ENCODE measurements at places on chromosomes 4 and X.

DNA sequence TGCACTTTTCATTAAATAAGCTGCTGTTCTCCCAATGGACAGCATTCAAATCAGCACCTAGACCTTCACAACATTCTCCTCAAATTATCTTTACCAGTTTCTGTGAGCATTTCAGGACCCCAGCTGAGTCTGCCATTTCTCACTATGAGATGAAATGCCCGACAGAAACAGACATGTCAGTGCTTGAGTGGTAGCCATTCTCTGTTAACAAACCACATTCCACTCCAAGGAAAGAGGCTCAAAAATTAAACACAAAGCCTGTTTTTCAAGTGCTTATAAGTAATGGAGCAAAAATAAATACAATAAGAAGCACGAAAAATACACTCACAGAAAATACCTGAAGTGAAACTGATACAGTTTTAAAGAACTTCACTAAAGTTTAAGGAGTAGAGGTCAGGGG, 320.2 kb upstream of the PRPS2 start:
- DNase-seq: no peak

GRCh38 chr4:181261279-181261678, 981.9 kb upstream of the TENM3 start:
- DNase-seq: no peak

DNA sequence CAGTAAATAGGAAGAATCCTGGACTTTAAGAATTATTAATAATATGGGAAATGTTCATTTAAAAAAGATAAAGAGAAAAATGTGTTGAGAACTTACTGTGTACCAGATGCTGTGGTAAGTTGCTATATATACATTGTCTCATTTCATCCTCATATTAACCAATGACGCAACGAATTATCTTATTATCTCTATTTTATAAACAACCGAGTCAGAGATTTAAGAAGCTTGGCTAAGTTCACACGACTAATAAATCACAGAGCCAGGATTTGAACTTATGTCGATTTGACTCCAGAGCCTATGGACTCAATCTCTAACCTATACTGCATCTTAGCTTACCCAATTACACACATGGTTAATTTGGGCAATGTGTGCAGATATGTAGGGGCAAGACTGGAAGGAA, 15.5 kb upstream of the DCTD start:
- no peak for DNase-seq

- no peak for DNase-seq
These were observed 902.5 kb downstream of the FAM133A start for GRCh38 chrX:94576367-94577004.

- no peak for DNase-seq
These were observed 1.2 kb upstream of the N4BP2 start for GRCh38 chr4:40055511-40055862.

- no peak for DNase-seq
These were observed 45.0 kb downstream of the SOD3 start for GRCh38 chr4:24840362-24840761.

GRCh38 chr4:180057891-180058671, 2185.1 kb upstream of the TENM3 start:
- DNase-seq: peak; percentile 53

GRCh38 chrX:106000203-106000602, 38.3 kb downstream of the SERPINA7 start:
- no peak for DNase-seq

GRCh38 chr4:98262431-98262830, 1.2 kb downstream of the RAP1GDS1 start:
- DNase-seq: no peak

- no peak for DNase-seq
These were observed 312.1 kb upstream of the GATB start for GRCh38 chr4:152072906-152073305.

GRCh38 chr4:25888781-25889180, 25.2 kb upstream of the SMIM20 start:
- no peak for DNase-seq

DNA sequence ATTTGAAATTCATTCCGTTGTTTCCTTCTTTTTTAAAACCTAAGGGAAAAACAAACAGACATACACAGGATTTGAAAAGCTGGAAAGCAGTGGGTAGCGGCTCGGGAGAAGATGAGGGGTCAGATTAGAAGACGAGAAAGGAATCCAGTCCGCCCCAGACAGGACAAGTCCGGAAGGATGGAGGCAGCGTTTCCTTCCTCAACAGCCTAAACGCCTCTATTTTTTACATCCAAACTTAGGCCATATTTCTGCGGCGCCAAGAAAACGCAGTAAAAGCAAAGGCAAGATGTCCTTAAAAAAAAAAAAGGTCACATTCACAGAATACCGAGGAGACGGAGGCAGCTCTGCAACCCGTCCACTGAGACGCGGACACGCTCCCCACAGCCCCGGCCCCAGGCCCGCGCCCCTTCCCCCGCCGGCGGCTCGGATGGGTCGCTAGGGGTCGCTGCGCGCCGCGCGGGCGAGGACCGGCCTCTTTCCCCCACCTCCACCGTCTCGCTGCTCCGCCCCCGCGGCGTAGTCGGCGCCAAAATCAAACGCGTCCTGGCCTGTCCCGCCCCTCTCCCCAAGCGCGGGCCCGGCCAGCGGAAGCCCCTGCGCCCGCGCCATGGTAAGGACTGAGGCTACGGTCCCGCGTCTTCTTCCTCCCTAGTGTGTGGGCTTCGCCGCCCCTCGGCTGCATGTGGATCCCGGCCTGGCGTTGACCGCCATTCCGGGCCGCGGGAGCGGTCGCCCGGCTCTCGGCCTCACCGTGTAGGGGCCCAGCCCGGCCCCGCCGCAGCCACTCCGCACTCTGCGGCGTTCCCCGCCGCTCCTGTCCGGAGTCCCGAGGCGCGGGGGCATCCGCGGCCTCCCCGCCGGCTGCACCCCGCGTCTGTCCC, at the start of gene MND1:
MND1 (plus strand) TSS at position 558 of the 881 bp plus-strand sequence; CDS start at position 608, 50 bp downstream.
- peak; percentile 24 for DNase-seq

DNA sequence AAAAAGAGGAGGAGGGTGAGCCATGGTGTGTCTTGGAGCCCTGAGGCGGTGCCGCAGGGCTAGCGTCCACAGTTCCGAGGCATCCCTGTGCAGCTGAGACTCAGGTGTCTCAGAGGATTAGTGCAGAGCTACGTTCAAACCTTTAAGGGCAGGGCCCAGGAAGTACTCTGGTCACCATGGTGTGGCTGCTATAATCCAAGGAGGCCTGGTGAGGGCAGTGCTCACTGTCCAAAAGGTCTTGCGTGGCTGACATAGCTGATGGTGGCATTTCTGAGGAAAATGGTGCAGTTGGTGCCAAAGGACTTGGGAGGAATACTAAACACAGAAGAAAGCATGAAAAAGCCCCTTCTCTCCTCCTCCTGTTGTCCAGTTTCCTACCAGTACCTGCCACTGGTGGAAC, 146.9 kb downstream of the DCHS2 start:
- no peak for DNase-seq

DNA sequence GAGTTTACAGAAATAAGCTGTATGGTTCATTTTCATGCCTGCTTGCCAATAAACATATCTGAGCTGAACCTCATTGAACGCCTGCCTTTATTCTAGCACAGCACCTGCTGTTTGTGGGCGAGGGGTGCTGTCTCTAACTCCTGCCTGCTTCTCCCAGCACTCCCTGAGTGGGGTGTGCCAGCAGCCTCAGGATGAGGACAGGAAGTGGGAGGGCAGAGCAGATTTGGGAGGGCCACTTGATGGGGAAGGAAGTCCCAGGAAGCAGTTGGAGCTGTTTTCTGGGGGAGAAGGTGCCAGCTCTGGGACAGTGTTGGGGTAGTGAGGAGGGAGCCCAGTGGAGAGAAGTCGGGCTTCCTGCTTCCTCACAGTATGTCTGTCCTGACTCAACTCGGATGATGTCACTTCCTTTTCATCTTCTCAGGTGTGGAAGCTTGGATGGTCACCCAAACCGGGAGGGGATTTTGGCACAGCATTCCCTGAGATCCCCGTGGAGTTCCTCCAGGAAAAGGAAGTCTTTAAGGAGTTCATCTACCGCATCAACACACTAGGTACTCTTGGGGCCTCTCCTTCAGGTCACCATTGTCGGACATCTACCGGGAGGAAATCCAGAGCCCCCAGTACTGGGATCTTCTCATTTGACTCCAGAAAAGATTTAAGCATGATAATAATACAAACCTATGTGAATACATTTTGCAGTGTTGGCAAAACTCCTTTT, 29.0 kb upstream of the MSANTD1 start:
- DNase-seq: no peak

DNA sequence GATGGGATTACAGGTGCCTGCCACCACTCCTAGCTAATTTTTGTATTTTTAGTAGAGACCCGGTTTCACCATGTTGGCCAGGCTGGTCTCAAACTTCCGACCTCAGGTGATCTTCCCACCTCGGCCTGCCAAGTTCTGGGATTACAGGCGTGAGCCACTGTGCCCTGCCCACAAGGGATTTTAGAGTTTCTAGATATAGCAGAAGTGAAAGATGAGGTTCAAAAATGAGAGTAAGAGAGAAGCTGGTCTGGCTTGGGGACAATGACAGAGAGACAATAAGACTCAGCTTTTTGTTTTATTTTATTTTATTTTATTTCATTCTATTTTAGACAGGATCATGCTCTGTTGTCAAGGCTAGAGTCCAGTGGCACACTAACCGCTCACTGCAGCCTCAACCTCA, 30.6 kb downstream of the TRIM61 start:
- no peak for DNase-seq
